Heart right ventricle (tissue), 16 donors: ENCODE measurements at places on chromosomes 7 and 10. TPM values are rescaled to one million over a fixed set of nuclear protein-coding genes. Genes with fewer than 3 reads are reported as not detected.

GRCh38 chr10:33388785-33389184 is 54.3 kb upstream of the NRP1 start:
- DNase-seq, result no peak

DNA sequence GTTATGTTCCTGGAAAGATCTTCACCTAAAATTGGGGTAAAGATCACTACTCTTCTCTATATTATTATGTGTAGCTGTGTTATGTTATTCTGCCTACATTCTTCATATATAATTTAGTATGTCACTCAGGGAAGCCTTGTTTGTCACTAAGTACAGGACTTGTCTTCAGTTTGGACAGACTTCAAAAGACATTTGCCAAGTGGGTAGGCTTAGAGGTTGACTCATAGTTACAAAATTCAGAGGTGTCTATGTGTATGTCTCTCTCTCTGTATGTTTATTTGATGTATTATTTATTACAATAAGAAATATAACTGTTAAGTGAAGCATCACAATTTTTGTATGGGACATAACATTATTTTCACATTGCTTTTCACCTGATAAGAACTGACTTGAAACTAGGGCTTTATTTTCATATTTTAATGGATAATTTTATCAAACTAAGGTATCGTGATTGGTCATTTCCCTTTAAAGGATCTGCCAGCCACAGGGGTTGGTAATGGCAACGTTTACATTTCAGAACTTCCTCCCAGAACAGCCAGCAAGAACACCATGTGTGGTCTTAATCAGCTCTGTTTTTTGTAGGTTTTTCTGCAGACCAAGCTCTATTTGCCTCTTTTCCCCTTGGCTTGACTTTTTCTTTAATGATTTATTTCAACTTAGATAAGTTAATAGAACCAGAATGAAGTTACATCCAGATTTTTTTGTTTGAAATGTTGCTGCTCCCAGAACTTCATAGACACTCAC is 262.1 kb upstream of the CACNA2D1 start:
- DNase-seq, result no peak

GRCh38 chr10:46091828-46092523 is 45.9 kb upstream of the MSMB start:
- DNase-seq, result no peak

ANKRD61 gene
- total RNA-seq, result not detected

GRCh38 chr10:126849646-126850045 is 55.6 kb upstream of the DOCK1 start:
- no peak for DNase-seq

ACSL5 gene
- total RNA-seq, result 17.4 TPM

- DNase-seq, result no peak
Observed at GRCh38 chr10:14326581-14326980, 4.1 kb downstream of the FRMD4A start.

DNA sequence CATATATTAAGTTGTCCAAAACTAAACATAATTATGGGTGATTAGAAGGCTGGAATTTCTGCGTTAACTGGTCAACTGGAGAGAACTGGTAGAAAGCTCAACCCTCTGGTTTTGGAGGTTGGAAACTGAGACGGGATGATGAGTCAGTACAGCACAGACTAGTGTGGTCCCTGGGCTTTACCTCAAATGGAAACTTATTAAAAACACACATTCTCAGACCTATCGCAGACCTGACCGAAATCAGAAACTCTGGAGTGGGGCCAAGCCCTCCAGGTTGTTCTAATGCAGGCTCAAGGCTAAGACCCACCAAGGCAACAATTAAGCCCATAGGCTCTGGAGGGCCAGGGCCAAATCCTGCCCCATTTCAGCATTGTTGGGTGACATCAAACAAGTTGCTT is 136.9 kb downstream of the KCNMA1 start:
- no peak for DNase-seq

ASCC1 gene
- total RNA-seq, result 40.5 TPM

DNA sequence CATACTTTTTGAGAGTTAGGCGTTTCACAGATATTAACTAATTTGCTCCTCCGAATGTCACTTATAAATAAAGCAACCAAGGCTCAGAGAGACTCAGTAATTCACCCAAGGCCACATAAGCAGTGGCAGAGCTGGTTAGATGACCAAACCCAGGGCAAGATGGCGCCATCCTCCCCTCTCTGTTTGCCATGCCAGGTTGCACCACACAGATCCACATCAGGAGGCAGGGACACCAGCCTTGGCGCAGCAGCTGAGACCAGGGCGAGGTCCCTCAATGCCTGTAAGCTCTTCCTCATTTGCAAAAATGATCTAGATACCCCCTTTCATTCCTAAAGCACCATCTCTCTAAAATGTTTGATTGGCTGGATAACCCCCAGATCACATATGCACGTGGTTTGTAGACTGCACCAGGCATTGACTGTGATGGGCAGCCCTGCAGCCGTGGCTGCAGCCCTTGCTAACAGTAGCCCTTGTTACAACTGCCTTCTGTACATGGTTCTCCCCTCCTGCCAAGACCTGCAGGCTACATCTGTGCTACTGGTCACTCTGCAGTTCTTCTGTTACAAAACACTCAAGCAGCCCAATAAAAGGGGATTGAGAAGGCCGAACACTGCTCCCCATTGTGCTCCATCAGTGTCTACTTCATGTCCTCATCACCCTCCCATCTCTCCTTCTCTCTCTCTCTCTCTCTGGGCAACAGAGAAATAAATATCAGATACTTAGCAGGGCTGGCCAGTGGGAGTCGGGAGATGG is 298.6 kb downstream of the PRPF18 start:
- no peak for DNase-seq

TMEM270 gene
- total RNA-seq, result not detected
